ENCODE measurements at places on chromosomes 3 and 15.

- DNase-seq: no peak
Measured at GRCh38 chr3:126261037-126261436, 80.7 kb upstream of the ALDH1L1 start.

DNA sequence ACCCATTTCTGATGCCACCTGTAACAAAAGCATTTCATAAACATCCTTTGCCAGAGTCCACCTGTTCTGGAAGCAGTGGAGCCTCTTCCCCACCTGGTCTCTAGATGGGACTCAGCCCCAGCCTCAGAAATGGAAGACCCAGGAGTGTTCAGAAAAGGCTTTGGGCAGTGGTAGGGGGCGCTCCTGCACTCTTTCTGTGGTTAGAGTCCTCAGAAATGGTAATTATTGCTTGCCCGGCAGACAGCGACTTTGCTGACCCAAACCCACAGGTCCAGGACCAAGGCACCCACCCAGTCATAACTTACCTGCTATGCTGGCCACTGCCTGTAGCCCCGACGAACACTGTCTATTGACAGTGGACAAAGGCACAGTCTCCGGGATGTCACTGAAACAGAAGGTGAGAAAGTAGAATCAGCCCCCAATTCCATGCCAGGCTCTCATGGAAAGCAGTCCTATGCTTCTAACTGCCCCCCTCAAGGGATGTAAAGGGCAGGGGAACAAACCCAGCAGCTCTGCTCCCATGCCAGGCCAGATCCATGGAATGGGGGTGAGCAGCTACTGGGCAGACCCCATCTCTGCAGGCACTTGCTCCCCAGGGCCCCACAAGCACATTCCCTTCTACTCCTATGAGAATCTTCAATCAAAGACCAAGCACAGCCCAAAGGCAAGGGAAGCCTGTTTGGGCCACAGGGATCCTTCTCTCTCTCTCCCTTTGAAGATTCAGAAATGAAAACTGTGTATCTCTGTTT is 5.1 kb downstream of the ACAA1 start:
- peak; percentile 3 for DNase-seq

GRCh38 chr15:62809968-62810260 is 232.6 kb upstream of the TPM1 start:
- no peak for DNase-seq

GRCh38 chr15:63052961-63053698 is 10.6 kb downstream of the TPM1 start:
- DNase-seq: no peak
